ENCODE measurements at places on chromosomes 16 and 17.

- no peak for DNase-seq
These were observed 41.3 kb downstream of the GP2 start for GRCh38 chr16:20285993-20286499.

DNA sequence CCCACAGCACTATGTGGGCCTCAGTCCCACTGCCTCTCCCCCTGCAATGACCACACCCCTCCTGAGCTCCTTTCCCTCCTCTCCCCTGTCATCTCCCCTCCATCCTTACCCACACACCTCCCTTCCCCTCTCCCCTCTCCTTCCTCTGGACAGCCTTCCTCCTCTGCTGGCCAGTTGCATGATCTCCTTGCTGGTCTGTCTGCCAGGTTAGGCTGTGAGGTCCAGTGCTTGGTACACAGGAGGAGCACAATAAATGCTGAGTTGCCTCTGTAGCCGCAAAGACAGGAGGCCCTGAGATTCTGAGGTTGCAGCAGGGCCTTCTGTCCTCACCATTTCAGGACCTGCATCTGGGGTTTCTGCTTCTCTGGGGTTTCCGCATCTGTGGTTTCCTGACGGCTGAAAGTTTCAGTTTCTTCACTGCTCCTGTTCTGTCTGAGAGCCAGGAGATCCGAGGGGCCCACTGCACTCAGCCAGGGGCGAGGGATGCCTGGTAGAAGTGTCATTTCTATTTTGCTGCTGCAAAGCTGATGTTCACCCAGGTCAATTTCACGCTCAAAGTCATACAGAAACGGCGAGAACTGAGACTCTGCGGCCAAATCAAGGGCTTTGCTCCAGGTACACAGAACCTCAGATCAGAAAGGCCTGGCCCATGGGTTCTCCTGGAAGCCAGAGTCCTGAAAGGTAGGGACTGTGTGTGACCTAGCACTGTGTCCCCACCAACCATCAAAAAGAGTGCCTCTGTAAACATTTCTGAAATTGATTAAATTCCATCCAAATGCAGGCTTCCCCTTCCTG lies 4.6 kb upstream of the SLC12A3 start:
- no peak for DNase-seq

GRCh38 chr16:19994466-19995170 lies 79.1 kb downstream of the GPR139 start:
- no peak for DNase-seq

GRCh38 chr17:41824086-41824485 lies 11.3 kb downstream of the FKBP10 start:
- peak; percentile 61 for DNase-seq

DNA sequence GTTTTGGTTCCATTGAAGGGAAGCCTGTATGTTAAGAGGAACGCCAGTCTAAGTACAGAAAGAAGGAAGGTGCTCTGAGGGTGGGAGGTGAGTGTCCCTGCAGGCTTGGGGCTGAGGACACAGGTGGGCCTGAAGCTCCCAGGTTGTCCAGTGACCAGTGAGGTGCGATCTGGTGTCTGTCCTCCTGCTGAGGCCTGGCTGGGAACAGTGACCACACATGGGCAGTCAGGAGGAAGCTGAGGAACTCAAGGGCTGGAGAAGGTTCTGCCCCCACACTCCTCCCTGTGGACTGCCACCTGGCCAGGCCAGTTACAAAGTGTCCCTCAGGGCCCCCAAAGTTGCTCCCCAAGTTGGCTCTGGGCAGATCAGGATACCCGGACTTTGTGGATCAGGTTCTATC lies 102.1 kb downstream of the N4BP1 start:
- no peak for DNase-seq

DNA sequence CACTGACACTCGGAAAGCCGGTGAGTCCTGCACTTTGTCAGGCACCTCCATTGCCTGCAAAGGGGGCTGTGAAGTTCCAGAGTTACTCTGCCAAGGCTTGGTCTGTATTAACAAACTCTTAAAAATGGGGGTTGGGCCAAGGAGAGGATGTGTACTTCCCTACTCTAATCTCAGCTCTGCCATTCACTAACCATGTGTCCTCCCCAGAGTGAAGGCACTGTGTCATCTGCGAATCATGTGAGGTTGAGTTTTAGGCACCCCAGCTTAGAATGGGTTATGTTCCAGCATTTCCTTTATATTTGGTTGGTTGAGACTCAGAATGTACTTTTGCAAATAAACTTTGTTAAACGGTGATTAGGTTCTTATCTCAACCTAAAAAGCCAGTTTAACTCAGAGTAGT lies 24.9 kb downstream of the ERCC4 start:
- DNase-seq = no peak

DNA sequence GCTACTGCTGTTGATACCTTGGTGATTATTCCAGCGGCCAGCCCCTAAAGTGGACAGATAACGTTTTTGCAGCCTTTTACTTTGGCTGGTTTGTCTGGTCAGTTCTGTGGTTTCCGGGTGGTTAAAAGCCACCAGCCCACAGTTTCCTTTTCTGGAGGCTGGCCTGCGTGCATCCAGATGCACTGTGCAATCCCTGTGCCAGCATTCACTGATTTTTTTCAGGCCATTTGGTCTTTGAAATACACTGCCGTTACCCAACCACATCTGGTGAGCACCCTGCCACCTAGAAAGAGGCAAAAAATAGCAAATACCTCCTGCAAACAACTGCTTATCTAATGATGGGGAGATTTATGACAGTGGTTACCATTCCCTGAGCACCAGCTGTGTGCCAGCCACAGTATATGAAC lies 797 bp downstream of the NUDT7 start:
- DNase-seq = peak; percentile 59

GRCh38 chr16:81740169-81740568 lies 38.9 kb upstream of the PLCG2 start:
- no peak for DNase-seq

DNA sequence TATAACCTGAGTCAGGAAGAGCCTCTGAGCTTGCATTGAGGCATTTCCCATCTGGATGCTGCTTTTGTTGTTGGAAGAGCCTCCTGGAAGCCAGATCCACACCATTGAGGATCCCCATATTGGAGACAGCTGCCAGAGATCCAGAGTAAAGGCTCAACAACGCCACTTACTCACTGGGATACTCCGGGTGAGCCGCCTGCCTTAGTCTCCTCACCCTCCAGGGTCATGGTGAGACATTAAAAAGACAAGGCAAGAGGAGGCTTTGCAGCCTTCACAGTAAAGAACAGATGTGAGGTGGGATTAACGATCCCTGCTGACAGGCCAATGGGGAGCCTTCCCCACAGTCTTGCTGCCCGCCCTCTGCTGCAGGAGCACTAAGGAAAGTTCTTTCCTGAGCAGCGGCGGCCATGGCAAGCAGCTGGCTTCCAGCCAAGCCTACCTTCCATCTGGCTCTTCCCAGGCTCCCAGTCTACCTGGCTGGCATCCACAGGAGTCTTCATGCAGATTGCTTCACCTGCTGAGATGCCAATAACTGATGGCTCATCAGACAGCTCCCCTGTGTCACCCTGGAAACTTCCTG lies 198.5 kb downstream of the CYLD start:
- no peak for DNase-seq

- DNase-seq = no peak
These were observed 19.3 kb downstream of the TSPOAP1 start for GRCh38 chr17:58308985-58309917.

DNA sequence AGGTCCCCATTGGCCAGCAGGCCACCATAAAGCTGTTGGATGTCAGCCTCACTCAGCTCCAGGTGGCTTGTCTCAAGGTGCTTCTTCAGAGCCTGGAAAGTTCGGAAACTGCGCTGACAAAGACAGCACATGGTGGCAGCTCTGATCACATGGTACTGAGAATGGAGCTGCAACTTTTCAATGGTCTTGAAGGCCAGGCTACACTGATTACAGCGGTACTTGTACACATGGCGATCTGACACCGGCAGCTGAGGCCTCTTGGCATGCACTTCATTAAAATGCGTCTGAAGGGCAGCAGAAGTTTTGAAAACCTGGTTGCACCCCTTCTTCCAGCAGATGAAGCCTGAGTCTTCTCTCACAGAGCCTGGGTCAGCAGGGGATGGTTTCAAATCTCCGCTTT lies 249.7 kb downstream of the ZFHX3 start:
- DNase-seq = no peak

GRCh38 chr17:67557921-67558320 lies 159.8 kb upstream of the NOL11 start:
- no peak for DNase-seq

- DNase-seq = no peak
These were observed 14.9 kb downstream of the C16orf74 start for GRCh38 chr16:85735946-85736345.

All from GM03348 (cell line).